ENCODE measurements at places on chromosomes 2 and 18.

GRCh38 chr2:176493226-176493825, 224.1 kb downstream of the MTX2 start:
- DNase-seq = no peak

DNA sequence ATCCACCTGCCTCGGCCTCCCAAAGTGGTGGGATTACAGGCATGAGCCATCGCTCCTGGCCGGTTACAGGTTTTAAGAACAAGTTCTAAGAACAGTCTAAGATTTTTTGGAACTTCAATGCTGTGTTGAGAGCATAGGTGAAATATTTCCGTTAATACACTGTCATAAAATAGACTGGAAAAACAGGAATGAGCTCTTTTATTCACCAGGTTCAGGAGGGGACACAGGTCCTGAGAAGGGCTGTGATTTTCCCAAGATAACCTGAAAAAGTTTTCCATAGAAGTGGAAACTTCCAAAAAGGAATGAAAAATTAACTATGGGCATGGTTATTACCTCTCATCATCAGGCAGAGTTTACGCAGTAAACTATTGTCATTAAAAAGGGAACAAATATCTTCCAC, 97.6 kb upstream of the TMEM178A start:
- DNase-seq = no peak

DNA sequence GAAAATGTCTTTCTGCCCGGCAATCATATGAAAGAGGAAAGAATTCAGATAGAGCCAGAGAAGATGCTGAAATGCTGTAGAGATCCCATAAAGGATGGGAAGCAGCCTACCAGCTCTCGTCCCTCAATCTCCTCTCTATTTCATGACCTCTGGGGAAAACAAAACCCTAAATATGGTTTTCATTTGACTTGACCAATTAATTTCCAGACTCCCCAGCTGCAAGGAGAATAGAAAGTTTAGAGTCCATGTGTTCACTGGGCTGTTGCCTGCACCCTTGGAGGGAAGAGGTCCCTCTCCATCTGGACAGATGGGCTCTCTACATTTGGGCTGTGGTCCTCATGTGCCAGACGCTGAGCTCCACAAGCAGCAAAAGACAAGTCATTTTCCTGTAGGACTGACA, 40.6 kb downstream of the CAPN13 start:
- no peak for DNase-seq

DNA sequence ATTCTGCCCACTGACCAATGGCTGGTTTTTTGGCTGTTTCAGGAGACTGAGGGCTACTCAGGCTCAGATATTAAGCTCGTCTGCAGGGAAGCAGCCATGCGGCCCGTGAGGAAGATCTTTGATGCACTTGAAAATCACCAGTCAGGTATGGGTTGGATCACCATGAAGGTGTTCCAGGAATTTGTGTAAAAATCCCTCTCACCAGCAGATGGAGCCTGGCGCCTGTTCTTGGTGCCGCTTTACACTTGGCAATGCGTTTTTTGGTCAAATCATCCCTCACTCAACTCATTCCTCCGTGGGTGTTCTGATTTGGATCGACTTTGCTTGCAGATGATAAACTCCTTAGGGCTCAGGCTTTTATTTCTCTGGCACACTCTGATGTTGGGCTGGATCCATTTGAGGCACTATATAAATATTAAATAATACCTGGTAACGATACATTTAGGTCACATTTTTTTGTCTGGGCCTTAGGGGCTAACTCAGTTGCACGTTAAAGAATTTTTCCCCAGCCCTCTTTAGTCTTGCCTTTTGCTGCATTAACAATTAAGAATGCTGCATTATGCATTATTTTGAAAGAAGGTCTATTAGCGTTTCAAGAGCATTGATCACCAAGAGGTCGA, 50.0 kb downstream of the HDHD2 start:
- peak; percentile 13 for DNase-seq

- no peak for DNase-seq
Observed at GRCh38 chr2:343355-343754, 55.5 kb upstream of the ALKAL2 start.

- no peak for DNase-seq
Observed at GRCh38 chr2:165536851-165537499, 67.5 kb downstream of the CSRNP3 start.

GRCh38 chr2:98637401-98638147, 29.2 kb downstream of the UNC50 start:
- no peak for DNase-seq

GRCh38 chr2:106021662-106022028, 172.5 kb downstream of the UXS1 start:
- DNase-seq = no peak

DNA sequence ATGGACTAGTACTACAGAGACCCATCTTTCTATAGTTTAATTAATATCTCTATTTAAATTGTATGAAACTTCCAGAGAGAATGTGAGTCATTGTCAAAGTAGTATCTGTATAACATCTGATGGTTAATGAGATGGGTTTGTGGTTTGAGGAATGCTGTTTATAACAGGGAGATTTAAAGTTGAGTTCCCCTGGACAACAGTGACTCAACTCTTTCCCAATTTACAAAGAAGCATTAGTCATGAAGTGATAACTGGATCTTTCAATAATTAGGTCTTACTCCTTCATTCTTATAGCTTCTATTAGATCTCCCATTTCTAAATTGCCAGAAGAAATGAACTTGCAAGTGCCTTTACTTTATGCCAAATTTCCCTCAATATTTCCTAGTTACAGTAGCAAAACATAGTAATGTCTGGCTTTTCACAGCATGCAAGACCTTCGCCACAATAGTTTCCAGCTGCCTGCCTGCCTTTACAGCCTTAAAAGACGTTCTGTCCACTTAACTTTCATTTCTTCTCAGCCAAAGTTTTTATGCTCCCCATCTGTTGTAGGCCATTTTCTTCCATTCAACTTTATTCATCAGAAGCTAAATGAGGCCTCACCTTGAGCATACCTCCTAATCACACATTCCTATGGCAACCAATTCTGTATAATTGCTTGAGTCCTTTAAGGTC, 47.7 kb upstream of the WDR75 start:
- DNase-seq = peak; percentile 57

DNA sequence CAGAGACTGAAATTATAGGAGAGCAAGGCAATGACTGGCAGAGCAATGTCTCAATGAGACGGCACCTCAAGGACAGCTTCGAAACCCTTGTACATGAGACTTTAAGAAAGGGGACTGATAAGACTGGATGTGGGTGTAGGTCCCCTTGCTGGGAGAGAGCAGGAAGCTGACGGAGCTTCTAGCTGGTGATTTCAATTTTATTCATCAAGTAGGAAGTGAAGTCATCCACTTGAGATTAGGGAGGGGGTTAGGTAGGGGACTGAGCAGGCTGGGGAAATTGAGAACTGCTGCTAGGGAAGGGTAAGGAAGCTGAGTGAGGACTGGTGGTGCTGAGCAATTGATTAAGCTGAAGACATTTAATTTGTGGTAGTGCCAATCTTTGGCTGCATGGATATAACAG, 99.5 kb upstream of the ITGB6 start:
- no peak for DNase-seq

DNA sequence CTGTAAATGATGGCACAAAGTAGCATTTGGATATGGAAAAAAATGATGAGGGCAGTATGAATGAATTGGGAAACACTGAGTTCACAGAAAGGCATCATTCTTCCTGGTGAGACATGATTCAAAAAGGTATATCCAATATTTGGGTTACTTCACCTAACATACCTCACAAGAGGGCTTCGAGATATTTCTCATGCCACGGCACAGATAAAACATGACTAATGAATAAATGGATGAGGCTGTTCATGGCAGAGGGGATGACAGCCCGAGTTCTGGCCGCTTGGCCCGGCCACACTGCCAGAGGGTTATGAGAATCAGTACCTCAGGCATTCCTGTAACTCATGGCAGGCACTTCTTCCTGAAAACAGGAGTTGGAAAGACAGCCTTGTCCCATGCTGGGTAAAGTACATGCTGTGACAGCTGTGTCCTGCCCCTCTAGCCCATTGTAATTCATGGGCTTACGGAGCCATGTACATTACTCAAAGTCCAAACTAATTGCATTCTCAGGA, 116.0 kb upstream of the ACVR1C start:
- no peak for DNase-seq

- no peak for DNase-seq
Observed at GRCh38 chr2:262117-262516, 1.7 kb downstream of the SH3YL1 start.

DNA sequence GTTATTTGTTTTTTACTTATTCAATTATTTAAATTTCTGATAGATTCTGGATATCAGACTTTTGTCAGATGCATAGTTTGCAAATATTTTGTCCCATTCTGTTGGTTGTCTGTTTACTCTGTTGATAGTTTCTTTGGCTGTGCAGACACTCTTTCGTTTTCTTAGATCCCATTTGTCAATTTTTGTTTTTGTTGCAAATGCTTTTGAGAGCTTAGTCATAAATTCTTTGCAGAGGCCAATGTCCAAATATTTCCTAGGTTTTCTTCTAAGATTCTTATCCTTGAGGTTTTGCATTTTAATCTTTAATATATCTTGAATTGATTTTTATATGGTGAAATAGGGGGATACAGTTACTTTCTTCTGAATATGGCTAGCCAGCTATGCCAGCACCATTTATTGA, 112.7 kb upstream of the SESTD1 start:
- DNase-seq = no peak

DNA sequence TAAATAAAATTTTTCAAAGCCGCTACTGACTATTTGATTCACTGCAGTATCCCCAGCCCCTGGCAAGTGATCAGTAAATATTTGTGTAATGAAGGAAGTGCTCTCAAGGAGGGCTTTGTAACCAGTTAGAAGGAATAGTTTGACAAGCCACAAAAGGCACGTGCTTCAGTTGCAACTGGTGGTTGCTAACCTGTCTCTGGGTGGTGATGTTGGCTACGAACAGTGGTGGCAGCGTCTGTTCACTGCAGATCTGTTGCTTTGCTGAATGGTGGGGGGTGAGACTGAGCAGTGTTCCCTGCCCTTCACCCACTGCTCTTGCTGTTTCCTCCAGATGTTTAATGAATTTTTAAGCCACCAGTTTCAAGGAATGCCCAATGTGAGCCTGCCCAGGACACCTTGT, 73.9 kb upstream of the SIX2 start:
- DNase-seq = no peak

DNA sequence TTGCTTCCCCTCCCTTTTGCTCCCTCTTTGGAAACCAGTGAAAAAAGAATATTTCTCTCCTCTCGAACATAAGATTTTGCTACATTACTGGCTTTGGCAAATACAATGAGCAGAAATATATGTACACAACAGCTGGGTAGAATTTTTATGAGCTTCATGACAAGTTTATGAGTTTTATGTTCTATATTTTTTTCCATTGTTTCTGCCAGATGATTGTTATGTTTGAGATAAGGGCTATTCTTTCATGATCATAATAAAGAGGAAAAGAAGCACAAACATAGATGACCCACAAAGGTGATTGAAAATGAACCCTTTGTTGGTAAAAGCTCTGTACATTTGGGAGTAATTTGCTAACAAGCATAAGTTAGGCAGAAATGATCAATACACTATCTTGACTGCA, 14.8 kb upstream of the TFPI start:
- no peak for DNase-seq

GRCh38 chr2:142425551-142425950, 294.7 kb upstream of the LRP1B start:
- no peak for DNase-seq

- DNase-seq = peak; percentile 65
Observed at GRCh38 chr2:30410217-30410616, 36.8 kb upstream of the LCLAT1 start.

Measured in Caki2 (cell line).